ENCODE measurements at places on chromosomes 1 and 21. TPM values are rescaled to one million over a fixed set of nuclear protein-coding genes. Genes with fewer than 3 reads are reported as not detected.

DNA sequence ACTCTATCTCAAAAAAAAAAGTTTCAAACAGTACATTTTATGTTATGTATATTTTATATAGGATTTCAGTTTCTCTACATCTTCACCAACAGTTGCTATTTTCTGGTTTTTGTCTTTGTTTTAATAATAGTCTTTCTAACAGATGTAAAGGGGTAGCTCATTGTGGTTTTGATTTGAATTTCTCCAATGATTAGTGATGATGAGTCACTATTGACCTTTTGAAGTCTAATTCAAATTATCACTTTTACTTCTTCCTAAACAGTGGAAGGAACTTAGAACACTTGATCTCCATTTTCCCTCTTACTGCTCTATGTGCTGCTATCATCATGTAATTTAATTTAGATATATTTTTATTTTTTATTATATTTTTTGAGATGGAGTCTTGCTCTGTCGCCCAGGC lies 31.7 kb upstream of the SHCBP1L start:
- DNase-seq, result no peak

DNA sequence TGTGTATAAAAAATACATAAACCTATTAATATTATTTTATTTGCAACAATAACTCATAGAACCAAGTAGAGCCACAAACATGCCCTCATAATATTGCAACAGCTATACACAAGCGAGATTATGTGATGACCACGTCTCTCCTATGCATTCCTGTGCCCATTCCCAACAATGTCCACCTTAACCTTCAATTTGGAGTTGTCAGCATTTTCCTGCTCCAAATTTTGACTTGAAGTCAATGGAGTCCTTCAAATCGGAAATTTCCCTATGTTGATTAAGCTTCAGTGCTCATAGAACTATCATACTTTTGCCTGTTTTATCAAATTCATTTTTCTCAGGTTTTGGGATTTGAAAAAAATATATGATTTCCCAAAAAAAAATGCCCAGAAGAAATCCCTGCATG lies 27.4 kb upstream of the FAM20B start:
- no peak for DNase-seq

GRCh38 chr1:96079581-96079980 lies 642.0 kb upstream of the PTBP2 start:
- no peak for DNase-seq

DNA sequence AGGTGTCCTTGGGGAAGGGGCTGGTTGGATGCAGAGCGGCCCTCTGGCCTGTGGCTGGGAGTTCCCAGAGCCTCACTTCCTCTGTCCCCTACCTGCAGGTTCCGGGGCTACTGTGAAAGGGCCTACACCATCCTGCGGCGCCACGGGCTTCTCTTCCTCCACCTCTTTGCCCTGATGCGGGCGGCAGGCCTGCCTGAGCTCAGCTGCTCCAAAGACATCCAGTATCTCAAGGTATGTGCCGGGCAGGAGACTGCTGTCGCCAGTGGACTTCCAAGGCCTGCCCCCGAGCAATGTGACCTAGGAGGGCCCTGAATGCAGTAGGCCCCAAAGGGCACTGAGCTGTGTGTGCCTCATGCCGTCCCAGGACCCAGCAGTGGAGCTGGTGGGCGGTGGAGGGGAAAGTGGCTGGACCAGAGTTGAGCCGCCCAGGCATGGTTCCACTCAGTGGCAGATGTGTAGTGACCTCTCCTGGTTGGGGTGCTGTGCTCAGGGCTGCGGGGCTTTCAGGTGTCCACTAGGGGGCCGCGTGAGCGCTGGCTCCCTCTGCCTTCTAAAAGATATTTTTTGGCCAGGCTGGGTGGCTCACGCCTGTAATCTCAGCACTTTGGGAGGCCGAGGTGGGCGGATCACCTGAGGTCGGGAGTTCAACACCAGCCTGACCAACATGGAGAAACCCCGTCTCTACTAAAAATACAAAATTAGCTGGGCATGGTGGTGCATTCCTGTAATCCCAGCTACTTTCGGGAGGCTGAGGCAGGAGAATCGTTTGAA lies 73.4 kb downstream of the PIK3CD start:
- DNase-seq, result no peak

DNA sequence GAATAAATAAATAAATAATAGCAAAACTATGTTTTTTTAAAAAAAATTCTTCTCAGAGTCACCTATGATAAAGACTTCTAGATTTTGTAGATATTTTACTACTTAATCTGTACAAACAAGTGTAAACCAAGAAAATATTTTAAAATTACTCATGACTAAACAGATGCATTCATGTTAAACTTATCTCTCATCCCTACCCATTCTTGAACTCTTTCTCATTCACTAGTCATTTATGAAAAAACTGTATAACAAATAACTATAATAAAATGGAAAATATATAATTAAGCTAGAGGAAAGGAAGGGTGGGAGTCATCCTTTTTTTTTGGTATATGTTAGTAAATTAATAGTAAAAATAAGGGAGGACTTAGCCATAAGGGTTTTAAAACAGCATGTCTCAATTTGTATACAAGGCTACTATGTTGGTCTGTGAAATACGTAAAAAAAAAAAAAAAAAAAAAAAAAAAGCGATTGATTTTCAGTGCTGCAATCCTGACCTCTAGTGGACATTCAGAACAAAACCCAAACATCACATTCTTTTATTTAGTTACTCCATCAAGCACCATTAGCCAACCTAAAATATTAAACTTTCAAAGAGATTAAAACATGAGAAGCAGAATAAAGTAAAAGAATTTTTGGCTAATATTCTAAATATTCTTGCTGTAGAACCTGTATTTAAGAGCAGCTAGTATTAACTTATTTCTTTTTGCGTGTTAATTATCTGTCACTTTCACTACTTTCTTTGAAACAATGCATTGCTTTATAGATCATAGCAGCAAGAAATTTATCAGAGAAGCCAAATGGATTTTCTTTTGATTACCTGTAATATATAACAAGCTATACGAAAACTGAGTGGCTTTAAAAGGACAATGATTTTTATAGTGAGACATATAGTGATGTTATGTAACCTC lies 255.8 kb upstream of the CACYBP start:
- no peak for DNase-seq

- no peak for DNase-seq
Observed at GRCh38 chr1:9626201-9626608, 25.3 kb upstream of the PIK3CD start.

DNA sequence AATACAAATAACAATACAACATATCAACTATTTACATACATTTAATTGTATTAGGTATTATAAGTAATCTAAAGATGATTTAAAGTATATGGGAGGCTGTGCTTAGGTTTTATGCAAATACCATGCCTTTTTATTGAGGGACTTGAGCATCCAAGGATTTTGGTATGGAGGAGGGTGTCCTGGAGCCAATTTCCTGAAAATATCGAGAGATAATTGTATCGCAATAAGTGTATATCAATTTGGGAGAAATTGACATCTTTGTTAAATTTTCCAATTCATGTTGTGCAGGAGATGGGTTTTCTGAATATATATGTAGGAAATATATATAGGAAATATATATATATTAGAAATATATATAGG lies 63.5 kb downstream of the ATP1A1 start:
- no peak for DNase-seq

GRCh38 chr21:38334866-38335265 lies 78.1 kb downstream of the KCNJ15 start:
- DNase-seq, result no peak

DNA sequence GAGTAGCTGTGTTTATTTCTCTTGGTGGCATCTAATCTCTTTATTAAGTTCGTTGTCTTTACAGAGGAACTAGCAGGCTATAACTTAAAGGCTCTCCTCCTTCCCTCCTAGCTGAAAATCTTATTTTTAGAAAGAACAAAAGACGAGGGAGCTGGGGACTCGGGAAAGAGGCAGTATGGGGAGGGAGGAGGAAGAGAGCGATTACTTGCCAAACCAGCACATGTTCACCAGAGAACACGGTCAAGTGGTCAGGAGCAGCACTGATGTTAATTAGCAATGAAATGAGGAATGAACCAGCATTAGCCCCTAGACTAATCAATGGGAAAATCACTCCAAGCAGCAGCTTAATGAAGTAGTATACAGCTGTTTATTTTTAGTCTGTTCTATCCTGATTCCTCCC lies 171.3 kb upstream of the ESRRG start:
- DNase-seq, result no peak

DNA sequence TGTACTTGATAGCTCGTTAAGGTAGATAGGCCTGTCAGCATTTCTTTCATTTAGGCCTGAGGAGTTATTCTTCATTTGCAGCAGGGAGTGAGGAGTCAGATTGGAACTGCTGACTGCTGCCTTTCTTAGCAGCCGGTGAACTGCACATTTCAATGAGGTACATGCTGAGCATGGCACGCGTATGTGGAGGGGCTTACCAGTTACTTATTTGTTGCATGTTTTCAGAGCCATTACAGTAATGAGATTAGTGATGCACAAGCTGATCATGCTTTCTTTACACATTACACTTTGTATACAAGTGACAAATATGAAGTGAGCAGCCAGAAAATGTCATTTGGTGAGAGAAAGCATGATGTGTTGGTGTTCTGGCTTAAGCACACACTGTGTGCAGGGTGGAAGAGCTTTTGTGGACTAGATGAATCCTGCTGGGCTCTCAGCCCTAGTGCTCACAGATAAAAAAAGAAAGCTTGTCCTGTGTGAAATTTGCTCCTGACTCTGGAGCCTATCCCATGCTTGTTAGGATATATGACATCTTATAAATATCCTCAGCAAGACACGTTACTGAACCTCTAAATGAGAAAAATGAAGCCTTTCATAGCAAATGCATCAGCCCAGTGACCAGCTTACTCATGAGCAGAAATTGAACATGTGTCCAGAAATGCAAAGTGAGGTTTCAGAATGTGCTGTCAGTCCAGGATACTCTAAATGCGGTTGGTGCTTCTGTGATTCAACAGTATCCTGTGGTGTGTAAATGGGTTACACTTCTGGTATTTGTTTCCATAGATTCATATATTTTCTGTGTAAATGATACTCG lies 574.7 kb upstream of the ADGRL2 start:
- DNase-seq, result no peak

GRCh38 chr1:37358992-37359391 lies 115.4 kb upstream of the ZC3H12A start:
- no peak for DNase-seq

- DNase-seq, result no peak
Observed at GRCh38 chr21:43376478-43376882, 50.5 kb downstream of the SIK1 start.

GRCh38 chr1:42422737-42423136 lies 33.1 kb downstream of the ZMYND12 start:
- no peak for DNase-seq

DNA sequence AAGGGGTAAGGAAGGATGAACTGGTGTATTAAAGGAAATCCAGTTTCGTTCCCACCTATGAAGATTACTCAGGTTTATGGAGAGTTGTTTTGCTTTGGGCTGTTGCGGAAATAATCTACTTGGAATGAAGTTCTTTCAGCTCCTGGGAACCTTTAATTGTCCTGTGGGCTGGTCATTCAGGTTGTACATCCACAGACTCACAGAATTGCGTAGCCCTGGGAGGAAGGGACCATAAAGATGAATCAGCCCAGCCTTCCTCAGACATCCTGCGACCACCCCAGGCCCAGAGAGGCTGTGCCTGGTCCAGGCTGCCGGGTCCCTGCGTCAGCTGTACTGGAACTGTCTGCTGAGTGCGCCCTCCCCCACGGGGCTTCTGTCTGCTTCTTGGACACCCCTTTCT lies 72.7 kb downstream of the GALNT2 start:
- no peak for DNase-seq

GRCh38 chr1:8541961-8542521 lies 224.1 kb downstream of the SLC45A1 start:
- DNase-seq, result no peak

GRCh38 chr1:20466273-20466672 lies 19.7 kb downstream of the CAMK2N1 start:
- DNase-seq, result no peak

DNA sequence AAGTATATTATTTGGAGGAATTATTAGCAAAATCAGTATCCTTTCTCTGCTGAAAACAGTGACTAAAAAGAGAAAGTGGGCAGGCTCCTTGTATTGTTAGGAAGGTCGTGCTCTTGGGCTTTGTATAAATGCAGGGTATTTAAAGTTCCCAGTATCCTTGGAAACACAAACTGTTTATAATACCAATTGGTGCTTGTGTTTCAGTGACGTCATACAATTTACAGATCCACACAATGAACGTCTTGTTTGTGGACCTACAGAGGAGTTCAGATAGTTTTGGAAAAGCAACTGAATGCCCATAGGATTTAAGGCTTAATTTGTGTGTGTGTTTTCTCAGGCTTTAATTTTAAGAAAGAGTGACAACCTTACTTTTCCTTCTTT lies 168.2 kb downstream of the RASAL2 start:
- DNase-seq, result no peak

- DNase-seq, result no peak
Observed at GRCh38 chr1:4652631-4653327, 1.6 kb upstream of the AJAP1 start.

DNA sequence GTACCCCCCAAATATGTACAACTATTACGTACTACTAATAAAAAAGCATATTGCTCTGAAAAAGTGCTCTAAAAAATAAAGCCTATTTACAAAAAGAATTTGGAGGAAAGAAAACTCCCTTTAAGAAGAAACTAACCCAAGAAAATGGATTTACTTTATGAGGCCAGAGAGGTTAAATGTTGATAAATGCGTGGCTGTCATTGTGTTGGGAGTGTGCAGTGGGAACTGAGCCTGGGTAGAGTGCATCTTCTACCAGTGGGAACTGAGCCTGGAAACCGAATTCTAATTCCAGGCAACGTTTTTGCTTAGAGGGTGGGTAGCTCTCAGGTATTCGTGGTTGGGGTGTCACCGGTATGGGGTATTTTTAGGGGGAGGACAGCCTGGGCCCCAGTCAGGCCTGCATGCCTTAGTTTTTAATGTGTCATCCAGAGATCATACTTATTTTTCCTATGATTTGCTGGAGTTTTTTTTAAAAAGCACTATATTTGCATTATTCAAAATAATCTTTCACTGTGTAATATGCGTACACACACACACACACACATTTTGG lies 24.1 kb upstream of the RNF187 start:
- DNase-seq, result no peak

FCMR gene
- total RNA-seq, result 5.4 TPM

CCDC27 gene
- not detected for total RNA-seq

LORICRIN gene
- not detected for total RNA-seq
